ENCODE measurements at places on chromosomes 16 and 17. TPM values are rescaled to one million over a fixed set of nuclear protein-coding genes. Genes with fewer than 3 reads are reported as not detected.

GRCh38 chr17:10067446-10068143 is 130.8 kb downstream of the GAS7 start:
- no peaks in the 10 kb centered on the region for H3K36me3 ChIP-seq
- H3K4me1 ChIP-seq: peaks cover 6% of the 10 kb centered on the region
- H3K27ac ChIP-seq: no peak overlapping the region
- no peaks in the 10 kb centered on the region for H3K27me3 ChIP-seq
- no peak overlapping the region for H3K4me3 ChIP-seq
- DNase-seq: no peak

GRCh38 chr16:29962344-29962994 is 590 bp downstream of the TMEM219 start:
- H3K4me3 ChIP-seq: peak overlapping the region; percentile 97
- H3K4me1 ChIP-seq: peaks cover 15% of the 10 kb centered on the region
- peak overlapping the region; percentile 86 for H3K27ac ChIP-seq

- no peaks in the 10 kb centered on the region for H3K27me3 ChIP-seq
- no peaks in the 10 kb centered on the region for H3K36me3 ChIP-seq
- H3K4me3 ChIP-seq: no peak overlapping the region
Measured at GRCh38 chr16:54027558-54027957, 259.0 kb downstream of the IRX3 start.

DNA sequence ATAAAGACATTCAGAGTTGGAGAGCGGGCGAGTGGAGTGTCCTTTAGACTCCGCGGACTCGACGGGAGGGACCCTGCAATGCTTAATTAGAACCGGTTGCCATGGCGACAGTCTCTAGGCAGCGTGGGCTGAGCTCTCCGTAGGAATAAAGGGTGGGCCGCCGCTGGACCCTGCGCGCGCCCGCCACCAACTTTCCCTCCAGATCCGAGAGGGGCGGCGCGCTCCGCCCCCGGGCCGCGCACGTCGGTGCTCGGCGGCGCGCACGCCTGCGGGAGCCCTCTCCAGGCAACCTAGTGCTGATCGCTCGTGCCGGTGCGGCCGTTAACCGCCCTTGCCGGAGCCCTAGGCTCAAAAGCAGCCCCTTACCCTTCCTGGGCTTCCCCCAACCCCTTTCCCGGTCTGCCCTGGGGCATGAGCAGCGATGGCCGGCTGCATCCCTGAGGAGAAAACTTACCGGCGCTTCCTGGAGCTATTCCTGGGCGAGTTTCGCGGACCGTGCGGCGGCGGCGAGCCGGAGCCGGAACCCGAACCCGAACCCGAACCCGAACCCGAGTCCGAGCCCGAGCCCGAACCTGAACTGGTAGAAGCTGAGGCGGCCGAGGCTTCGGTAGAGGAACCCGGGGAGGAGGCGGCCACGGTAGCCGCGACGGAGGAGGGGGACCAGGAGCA is at the start of gene PPM1E:
Gene PPM1E, plus strand, starts transcription at position 278 of the 669 bp plus-strand sequence.
- peaks cover 12% of the 10 kb centered on the region for H3K4me1 ChIP-seq
- H3K4me3 ChIP-seq: peak within 1 kb of the TSS; percentile 69
- H3K27ac ChIP-seq: no peak within 1 kb of the TSS
- no peaks in the 10 kb centered on the region for H3K36me3 ChIP-seq
- peak; percentile 32 for DNase-seq

DNA sequence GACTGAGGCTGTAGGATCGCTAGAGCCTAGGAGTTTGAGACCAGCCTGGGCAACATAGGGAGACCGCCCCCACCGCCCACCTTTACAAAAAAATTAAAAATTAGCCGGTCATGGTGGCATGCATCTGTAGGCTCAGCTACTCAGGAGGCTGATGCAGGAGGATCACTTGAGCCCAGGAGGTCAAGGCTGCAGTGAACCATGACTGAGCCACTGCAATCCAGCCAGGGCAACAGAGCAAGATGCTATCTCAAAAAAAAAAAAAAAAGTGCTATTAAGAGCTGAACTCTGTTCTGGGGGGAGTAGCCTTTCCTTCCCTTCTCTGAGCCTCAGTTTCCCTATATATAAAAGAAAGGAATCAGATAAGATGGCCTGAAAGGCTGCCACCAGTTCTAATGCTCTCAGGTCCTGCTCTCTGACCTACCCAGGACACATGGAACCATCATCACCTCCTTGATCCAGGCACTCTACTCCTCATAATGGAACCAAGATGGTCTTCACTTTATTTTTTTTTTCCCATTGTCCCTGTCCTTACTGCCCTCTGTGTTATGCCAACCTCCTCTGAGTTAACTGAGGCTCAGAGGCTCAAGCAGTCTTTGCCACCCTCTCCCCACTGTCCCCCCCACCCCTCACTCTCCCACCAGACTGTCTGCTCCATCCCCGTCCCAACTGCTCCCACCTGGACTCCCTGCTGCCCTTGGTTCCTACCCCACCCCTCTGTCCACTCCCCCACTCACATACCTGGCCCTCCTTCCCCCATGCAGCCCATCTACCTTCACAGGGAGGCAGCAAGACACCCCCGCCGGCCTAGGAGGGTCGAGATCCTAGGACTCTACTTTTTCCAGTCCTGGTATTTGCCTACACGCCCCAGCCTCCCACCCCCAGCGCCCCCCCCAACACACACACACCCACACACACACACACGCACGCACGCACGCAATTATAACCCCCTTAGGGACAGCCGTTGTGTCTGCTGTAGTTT is 23.8 kb upstream of the EIF1 start:
- peak overlapping the region; percentile 78 for H3K4me3 ChIP-seq
- no peaks in the 10 kb centered on the region for H3K36me3 ChIP-seq
- no peak for DNase-seq

DNA sequence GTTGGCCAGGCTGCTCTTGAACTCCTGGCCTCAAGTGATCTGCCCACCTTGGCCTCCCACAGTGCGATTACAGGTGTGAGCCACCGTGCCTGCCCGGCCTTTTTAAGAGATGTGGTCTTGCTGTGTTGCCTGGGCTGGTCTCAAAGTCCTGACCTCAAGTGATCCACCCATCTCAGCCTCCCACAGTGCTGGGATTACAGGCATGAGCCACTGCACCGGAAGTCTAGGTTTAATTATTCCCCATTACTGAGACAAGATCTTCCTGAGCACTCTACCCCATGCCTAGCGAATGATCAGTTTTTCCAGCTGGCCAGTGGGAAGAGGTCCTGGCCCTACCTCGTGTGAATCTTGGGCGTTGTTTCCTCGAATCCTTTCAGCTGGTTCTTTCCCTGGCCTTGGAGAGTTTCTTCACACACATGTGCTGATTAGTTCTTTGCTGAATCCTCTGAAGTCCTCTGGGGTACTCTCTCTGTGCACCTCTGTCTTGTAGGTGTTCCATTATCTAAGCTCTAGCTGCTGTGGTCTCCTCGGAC is 18.9 kb downstream of the C16orf54 start:
- H3K27me3 ChIP-seq: no peaks in the 10 kb centered on the region
- DNase-seq: no peak
- no peak overlapping the region for H3K4me3 ChIP-seq
- H3K36me3 ChIP-seq: no peaks in the 10 kb centered on the region
- no peak overlapping the region for H3K27ac ChIP-seq
- H3K4me1 ChIP-seq: peaks cover 4% of the 10 kb centered on the region

DNA sequence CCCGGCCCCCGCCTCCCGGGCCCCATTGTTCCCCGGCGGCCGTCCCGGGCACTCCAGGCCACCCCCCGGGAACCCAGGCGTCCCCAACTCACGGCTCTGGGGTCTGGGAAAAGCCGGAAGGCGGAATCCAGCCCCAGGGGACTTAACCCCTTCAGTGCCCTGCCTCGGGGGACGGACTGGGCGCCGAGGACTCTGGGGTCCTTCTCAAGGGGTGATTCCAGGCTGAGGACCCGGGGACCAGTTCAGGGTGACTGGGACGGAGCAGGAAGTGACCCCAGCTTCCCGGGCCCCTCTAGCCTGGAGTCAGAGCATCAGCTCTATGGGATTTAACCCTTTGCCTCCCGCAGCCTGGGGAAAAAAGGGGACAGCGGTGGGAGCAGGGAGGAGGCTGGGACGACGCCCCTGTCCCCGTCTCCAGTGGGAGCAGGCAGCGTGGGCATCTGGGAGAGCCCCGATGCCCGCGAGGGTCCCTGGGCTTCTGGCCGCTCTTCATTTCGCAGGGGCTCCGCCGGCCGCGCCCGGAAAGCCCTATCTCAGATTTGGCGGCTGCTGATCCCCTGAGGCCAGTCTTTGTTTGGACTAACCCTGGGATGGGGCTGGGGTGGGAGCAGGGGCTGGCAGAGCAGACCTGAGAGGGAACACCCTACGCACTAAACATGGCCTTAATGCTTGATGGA is at the start of gene ZNF629:
Gene ZNF629, minus strand, starts transcription at position 270 of the 677 bp plus-strand sequence. CDS start 2,723 bp downstream, outside the sequence.
- DNase-seq: no peak
- H3K27ac ChIP-seq: peak within 1 kb of the TSS; percentile 59
- H3K27me3 ChIP-seq: peaks cover 7% of the 10 kb centered on the region
- H3K4me3 ChIP-seq: peak within 1 kb of the TSS; percentile 63
- peaks cover 14% of the 10 kb centered on the region for H3K4me1 ChIP-seq

DNA sequence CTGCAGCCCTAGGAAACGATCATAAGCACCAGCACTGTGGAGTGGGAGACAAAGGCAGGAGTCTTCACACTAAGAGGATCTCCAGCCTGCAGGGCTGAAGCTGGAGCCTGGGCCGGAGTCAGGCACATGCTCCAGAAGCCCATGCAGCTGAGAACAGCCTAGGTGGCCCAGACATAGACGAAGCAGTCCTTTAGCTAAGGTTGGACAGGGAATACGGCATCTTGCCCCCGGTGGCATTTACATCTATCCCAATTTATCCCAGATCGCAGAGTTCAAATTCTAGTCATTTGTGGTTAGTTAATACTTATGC is 13.9 kb downstream of the TSPOAP1 start:
- DNase-seq: no peak
- no peaks in the 10 kb centered on the region for H3K27me3 ChIP-seq
- H3K27ac ChIP-seq: no peak overlapping the region
- H3K4me3 ChIP-seq: no peak overlapping the region

The GRN gene
- polyA plus RNA-seq: 56.4 TPM

Measured in CD8-positive, alpha-beta memory T cell (primary cell).